Cortex of kidney (tissue), 1 donor: ENCODE measurements at places on chromosomes 6 and 20.

DNA sequence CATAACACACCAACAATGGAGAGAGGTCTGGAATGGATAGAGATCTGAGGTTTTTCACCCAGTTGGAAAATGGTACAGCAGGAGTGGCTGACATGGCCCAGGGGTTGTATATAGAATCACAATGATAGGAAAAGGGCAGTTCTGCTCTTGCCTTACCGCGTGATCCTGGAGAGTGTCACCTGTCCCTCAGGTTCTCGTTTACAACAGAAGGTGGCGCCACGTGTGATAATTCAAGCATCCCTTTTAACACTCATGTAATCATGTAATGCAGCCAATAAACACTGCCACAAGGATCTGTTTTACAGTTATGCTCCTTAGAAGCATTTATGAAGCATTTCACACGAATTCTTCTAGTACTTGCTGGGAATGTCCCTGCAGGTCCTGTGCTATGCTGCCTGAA lies 12.9 kb upstream of the WFDC2 start:
- no peak for DNase-seq

GRCh38 chr20:48431653-48432493 lies 395.9 kb downstream of the PREX1 start:
- DNase-seq, result no peak

DNA sequence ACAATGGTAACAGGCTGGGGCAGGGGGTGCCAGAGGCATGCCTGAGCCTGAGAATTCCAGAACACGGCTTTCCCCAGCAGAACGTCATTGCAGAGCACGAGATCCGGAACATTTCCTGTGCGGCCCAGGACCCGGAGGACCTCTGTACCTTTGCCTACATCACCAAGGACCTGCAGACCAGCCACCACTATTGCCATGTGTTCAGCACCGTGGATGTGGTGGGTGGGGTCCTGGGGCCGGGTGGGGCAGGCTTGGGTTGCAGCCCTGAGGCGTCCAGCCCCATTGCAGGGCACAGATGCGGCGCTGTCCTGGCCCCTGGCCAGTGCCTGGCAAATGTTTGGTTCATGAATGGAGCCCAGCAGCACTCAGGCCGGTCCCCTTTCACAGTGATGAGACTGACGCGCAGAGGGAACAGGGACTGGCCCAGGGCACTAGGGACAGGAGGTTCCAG lies 57.1 kb downstream of the TCP11 start:
- no peak for DNase-seq

GRCh38 chr6:135686784-135687301 lies 164.7 kb upstream of the PDE7B start:
- no peak for DNase-seq

GRCh38 chr6:31663961-31664789 lies 622 bp downstream of the GPANK1 start:
- no peak for DNase-seq

DNA sequence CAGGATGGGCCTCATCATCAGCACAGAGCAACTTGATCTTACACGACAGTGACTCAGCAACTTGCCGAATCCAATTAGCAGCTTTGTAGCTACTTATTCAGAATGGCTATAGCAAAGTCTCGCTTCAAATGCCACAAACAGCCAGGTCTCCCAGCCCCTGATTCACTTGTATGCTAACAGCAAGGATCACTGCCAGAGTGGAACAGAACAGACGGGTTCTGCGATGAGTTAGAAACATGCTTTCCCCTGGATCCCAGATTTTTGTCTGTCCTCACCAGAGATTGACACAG lies 254.4 kb downstream of the NRN1 start:
- no peak for DNase-seq

GRCh38 chr6:12289365-12289919 lies 719 bp upstream of the EDN1 start:
- no peak for DNase-seq

- no peak for DNase-seq
Observed at GRCh38 chr6:167685654-167686053, 141.1 kb upstream of the AFDN start.

GRCh38 chr20:61659246-61659993 lies 406.3 kb downstream of the TAF4 start:
- no peak for DNase-seq

GRCh38 chr20:17969884-17970409 lies 1.1 kb downstream of the MGME1 start:
- no peak for DNase-seq

GRCh38 chr20:58851221-58851968 lies 693 bp upstream of the GNAS-AS1 start:
- DNase-seq, result no peak

DNA sequence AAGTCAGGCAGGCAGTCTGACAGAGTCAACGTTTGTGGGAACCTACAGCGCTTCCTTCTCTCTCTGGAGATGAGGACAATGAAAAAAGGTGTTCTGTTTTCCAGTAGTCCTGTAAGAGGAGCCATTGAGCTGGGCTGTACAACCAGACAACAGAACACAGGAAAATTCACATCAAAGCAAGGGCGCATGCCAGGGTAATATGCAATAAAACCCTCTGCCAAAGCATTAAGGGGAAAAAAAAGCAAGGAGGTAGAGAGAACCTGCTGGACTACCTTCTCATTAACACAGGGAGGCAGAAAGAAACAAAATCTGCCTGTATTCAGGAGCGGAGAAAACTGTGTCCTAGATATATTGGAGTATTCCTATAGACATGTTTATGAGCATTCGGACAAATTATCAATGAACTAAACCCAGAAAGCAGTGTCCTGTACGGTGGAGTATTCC lies 1.3 kb downstream of the RNF24 start:
- no peak for DNase-seq

DNA sequence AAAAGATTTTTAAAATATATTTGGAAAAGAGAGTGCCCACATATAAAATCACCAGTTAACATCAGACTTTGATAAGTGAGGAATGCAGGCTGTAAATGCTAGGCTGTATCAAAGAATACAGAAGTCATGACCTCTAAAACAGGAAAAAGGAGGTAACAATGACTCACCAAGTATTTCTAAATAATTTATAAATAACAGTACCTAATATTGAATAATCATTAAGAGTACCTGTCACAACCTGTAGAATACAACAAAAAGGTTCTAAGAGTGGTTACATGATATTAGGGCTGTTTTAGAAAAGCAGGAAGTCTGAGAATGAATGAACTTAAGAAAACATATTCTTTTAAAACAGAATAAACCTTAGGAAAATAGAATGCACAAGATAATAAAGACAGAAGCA lies 173.1 kb upstream of the CST7 start:
- DNase-seq, result no peak

DNA sequence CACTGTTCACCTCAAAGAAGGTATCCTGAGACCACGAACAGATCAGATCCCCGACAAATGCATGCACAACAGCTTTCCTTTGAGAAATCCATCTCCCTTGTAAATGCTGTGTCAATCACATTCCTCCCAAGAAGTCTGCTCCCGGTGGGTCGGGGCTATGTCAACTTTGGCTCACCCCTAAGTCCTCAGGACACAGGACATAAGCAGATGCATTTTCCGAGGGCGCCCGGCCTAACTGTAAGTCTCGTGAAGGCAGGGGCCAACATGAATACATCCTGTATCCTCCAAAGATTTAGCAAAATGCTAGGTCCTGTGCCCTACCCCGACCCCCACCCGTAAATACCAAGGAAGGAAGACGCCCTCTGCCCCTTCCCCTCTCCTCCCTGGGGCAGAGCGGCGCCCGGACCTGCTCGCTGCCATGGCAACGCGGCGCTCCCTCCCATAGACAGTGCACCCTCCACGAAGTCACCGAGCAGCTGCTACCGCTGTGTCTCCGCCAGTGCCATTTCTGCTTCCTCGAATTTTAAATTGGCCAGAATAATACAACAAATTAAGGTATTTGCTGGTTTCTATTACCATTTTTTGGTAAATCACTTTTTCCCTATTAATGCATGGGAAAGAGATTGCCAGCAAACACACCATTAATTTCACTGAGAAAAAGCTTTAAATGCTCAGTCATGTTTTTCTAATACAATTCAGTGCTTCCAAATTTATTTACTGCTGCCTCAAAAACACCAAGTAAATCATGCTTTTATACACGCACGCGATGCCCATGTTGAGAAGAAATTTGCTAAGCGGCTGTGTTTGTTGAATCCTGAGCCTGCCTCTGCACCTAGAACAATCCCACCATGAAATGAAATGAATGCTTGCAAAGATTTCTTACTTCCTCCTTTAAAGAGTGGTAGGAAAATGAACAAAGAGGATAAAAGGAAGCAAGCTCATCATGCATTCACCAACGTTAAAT lies 100.6 kb downstream of the PCSK2 start:
- DNase-seq, result no peak

- no peak for DNase-seq
Observed at GRCh38 chr20:64214113-64214512, 41.4 kb upstream of the PCMTD2 start.

DNA sequence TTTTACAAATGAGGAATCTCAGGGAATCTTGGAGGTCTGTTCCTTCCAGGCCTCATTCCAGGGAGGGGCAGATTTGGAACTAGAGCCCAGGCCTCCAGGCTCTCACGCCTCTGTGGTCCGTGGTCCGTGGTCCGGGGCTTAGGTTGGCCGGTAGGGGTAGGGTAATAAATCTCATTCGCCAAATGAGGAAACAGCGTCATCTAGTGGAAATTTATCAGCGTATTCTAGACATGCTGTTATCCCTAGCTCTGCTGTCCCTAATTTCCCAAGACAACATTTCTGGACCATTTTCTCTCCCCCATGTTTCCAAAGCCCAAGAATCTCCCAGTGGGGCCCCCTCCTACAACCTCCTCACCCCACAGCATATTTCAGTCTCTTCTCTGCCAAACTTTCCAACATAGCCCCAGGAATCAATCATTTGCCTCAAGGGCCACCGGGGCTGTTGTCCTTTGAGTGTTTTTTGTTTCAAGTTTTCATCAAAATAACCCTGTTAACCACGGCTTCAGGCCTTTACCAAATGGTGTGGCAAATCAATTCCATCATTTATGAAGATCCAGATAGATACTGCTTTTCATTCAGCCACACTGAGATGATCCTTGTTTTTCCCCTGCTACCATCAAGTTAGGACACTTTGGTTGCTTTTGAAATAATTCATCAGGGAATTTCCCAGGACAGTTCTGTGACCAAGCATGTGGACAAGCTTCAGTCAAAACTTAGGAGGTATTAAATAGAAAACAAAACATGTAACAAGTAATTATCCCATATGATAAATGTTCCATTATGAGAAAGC lies 126.8 kb downstream of the ALDH8A1 start:
- DNase-seq, result no peak

- DNase-seq, result no peak
Observed at GRCh38 chr6:35755278-35755924, 18.6 kb downstream of the ARMC12 start.
